Testis (tissue), 5 donors: ENCODE measurements at places on chromosomes 7 and 10.

DNA sequence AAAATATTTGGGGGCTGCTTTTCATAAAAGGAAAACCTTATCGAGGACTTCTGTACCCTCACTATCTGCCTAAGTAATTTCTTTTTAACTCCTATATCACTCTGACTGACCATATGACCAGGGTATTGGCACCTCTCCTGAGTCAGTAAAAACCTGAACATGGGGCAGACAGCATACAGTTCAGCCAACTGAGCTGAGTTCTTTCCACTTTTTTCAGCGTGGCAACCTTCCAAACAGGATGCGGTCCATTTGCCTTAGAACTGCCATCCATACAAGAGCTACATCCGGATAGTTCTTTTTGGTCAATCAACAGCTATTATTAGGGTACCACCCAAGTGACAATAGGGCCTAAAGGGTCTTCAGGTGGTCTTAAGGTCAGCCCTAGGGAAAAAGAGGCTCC is 122.6 kb downstream of the MARCHF5 start:
- DNase-seq = no peak

DNA sequence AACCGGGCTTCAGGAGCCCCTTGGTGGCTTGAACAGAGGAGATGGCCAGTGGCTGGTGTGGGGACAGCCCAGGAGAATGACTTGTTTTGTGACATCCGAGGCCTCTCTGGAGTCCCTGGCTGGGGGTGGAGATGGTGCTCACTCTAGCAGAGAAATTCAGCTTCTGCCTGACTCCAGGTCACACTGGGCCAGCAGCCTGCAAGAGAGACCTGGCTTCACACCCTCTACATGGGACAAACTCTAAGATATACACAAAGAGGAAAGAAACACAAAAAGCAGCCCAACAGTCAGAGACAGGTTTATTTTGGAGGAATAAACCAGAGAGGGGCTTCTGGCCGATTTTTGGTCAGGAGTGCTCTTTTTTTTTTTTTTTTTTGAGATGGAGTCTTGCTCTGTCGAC is 132.8 kb downstream of the ELFN1 start:
- no peak for DNase-seq

DNA sequence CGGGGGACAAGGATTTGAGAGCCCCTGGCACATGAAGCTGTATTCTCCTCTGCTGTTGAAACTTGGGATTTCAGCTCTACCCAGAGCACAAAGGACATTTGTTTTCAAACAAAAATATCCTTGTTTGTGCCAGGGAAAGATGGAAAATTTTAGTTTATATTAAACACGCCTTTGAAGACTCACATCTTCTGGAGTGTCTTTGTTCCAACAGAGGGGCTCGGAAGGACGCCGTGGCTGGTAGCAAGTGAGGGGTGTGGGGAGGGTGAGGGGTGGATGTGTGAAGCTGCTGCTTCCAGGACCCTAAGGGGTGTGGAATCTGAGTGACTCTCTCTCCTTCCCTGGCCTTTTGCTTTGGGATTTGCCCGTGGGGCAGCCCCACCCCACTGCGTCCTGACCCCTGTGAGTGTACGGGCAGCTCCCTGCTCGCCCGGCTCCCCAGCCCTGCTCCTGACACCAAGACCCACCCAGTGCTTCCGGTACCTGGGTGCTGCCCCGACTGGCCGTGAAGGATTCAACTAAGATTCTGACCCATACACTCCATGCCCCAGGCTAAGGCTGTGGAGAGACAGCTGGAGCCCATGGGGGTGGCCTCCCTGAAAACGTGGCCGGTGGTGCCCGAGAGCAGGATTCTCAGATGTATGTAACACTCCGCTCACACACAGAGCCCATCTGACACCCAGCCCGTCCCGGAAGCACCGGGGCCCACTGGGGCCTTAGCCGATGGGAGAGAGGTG is 59.6 kb downstream of the ZRANB1 start:
- DNase-seq = peak; percentile 19

DNA sequence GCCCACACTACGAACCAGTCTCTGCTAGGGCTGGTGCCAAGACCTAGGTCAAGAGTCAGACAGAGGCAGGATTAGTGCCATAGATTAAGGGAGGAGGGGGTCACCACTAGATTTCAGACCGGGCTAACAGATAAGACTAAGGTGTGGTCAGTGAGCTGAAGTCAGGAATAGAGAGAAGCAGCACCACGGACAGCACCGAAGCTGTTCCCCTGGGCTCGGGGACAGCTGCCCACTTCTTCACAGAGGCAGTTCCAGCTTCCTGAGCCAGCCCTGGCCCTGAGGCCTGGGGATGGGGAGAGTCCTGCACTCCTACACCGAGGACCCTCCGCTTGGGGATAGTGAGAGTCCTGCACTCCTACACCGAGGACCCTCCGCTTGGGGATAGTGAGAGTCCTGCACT is 11.2 kb upstream of the JAKMIP3 start:
- DNase-seq = no peak

DNA sequence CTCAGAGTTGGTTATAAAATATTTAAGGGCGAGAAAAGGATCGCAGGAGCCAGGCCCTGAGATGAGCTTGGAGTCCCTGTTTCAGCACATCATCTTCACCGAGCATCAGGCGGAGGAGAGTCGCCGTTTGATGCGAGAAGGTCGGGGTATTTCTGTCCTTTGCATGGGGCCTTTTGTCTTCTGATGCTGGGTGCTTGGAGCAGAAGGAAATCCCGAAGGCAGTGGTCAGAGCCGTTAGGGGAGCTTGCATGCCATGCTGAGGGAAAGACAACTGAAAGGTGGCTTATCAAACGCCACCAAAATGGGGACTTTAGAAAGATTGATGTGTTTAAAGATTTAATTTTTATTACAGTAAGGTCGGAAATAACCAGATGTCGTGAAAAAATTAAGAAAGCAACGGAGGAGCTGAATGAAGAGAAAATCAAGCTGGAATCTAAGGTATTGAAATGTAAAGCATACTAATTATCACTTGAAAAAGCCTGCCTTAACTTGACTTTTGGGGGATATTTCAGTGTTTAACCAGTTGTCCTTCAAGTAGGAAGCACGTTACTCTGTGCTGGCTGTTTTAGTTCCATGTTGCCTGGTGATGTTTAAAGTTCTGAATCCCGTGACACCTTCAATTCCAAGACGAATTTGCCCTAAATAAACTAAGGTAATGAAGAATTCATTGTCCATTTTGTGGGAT is 845 bp downstream of the CCDC172 start:
- no peak for DNase-seq

GRCh38 chr10:29619241-29619669 is 15.5 kb downstream of the SVIL start:
- no peak for DNase-seq

- DNase-seq = peak; percentile 32
Measured at GRCh38 chr7:2082139-2082998, 150.4 kb downstream of the MAD1L1 start.

GRCh38 chr7:133947458-133948254 is 179.5 kb upstream of the LRGUK start:
- DNase-seq = no peak

GRCh38 chr10:131792809-131793208 is 108.0 kb upstream of the PPP2R2D start:
- no peak for DNase-seq

DNA sequence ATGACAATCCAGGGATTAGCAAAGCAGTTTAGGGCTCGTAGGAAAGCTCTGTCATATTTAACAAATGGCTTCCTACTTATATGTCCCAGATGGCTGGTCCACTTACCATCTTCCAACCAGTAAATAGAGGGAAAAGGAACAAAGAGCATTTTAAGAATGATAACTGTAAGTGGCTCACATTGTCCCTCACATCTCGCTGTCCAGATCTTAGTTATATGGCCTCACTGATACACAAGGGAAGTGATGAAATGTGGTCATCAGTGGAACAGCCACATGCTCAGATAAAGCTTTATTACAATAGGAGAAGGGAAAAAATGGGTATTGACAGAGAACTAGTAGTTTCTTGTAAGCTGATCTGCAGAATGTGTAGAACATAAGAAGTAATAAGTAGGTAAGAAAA is 35.8 kb downstream of the IQUB start:
- DNase-seq = no peak

GRCh38 chr7:1859266-1860035 is 189.4 kb downstream of the ELFN1 start:
- DNase-seq = no peak

- DNase-seq = no peak
Measured at GRCh38 chr7:146375170-146375569, 258.6 kb downstream of the CNTNAP2 start.

DNA sequence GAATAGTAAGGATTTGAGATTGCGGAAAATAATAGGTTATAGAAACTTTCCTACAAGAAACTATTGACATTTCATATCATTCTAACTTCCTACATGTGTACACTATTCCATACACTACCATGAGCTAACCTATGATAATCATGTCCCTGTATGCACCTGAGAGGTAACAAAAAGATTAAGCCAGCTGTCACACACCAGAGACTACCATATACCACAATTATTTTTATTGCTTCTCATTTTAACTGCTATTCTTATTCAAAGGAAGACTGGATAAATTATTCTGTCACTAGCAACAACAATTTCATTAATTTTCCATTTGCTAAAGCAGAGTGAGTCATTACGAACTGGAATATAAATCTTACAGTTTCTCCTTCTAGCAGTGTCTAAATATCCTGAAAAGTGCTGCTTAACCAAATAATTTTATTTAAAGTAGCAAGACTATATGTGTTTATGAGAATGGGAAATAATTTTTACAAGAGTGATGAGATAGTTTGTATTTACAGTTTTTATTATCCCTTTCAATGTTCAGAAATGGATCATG is 235.6 kb upstream of the DKK1 start:
- no peak for DNase-seq

DNA sequence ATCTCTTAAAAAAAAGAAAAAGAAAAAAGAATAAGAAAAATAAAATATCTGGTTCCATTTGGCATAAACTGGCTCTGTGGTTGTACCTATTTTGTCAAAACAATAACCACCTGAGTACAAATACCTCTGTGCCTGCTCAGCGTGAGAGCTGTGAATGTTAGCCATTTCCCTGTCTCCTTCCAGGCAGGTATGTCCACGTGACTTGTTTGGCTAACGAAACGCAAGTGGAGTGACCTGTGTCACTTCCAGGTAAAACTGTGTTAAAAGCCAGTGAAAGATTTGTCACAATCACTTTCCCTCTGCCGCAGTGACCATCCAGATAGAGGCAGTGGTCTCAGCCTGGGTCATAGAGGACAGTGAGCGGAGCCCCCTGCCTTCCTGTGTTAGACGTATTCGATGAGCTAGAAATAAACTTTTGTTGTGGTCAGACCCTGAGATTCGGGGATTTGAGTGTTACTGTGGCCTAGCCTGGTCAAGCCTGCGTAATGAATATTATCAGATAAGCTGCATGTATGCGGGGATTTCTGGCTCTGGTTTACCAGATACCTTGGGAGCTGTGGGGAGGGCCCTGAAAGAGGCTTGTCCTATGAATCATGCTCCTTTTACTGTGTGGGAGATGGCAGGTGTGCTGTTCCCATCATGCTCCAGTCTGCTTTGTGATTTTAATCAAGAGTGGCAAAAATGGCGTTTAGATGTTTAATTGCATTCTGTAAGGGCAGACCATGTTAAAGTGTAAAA is 3.8 kb downstream of the PTER start:
- no peak for DNase-seq
